ENCODE measurements at places on chromosomes 7 and 10.

DNA sequence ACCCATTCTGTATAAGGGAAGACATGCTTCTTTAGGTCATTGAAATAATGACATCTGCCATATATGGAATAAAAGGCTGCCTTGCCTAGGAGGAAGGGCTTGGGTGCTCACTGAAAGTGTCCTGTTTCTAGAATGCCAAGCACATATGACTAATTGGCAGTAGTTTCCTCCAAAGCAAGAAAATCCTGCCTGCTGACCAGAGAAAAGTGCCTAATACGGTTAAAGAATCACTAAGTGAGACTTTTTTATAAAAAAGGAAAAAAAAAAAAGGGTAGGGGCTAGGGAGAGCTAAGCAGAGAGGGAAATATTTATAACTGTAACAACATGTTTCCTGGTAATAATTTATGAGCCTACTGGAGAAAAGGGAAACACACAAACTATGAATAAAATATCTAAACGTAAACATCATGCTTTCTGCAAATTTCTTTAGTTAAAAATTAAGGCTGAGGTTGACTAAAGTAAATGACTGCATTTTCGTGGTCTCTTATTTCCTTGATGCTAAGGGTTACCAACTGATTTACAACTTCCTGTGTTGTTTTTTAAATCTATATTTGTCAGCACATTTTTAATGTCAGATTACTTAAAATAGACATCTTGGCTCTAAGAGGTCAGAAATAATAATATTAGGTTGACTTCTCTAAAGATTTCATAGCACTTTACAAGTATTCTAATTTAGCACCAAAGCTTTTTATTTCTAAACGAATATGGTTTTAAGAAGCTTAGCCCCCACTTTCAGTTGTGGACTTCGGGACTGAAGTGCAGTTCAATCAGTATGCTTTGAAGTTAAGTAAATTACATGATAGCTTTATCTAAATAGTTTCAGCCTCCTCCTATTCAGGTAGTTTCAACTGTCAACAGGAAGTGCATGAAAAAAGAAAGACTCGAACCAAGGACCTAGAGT is 89.6 kb downstream of the CABCOCO1 start:
- DNase-seq: no peak

DNA sequence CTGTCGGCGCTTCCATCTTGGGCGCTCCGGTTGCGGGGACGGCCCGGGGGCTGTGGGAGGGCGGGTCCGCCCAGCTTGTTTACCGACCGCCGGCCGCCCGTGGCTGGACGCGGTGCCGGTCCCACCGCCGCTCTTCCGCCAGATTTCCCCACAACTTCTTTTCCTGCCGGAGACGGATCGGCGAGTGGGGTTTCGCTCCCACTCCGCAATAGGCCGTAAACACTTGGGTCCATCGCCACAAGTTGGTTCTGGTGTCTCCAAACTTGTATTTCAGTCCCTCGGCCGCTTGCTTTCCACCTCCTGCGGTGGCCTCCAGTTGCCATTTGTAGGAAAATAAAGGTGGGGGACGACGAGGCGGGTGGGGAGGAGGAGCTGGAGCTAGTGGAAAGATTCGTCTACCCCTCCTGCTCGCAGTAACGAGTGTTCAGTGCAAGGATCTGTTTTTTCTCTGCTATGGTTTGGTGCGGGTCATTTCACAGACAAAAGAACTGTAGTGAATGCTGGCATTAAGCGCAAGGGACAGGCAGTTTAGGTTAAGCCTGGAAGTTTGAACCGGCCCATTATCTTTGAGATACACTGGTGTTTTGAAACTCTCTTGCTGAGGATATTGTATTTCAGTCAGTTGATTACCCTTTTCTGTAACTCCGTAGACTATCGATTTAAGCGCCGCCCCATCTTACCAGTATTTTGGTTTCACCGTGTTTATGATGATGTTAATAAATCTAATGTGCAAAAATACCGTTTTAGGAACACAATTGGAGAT is 24.3 kb upstream of the ZRANB1 start:
- DNase-seq: peak; percentile 82

GRCh38 chr7:28942168-28942567 is 16.0 kb downstream of the TRIL start:
- no peak for DNase-seq

DNA sequence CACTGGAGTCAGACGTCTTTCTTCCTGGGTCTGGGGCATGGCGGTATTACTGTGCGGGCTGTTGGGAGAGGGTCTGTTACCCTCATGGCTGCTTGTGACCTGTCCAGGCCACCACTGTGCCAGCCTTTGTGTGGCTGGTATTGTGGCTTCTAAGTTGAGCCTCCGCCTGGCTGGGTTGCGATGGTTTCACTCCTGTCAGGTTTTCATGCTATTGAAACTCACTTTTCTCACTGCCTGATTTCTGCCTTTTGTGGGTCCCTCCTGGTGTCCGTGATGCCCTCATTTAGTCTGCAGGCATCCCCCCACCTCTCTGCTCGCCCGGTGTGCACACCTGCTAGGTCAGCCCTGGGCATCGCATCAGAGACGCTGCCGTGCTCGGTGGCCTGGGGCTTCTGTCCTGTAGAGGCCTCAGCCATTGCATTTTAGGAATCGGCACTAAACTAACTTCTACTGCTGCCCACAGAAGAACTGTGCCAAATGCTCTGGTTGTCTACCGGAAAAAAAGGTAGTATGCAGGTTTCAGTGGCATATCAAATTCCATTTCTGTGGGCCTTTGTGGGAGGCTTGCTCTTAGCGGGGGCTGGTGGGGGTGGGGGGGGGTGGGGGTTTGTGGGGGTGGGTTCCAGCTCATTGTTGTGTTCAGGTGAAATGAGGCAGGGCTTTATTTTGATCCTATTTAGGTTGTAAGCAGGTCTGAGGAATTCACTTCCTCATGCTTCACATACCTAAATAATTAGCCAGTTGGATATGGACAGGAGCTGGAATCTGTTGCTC is 64.3 kb downstream of the MGMT start:
- DNase-seq: no peak

DNA sequence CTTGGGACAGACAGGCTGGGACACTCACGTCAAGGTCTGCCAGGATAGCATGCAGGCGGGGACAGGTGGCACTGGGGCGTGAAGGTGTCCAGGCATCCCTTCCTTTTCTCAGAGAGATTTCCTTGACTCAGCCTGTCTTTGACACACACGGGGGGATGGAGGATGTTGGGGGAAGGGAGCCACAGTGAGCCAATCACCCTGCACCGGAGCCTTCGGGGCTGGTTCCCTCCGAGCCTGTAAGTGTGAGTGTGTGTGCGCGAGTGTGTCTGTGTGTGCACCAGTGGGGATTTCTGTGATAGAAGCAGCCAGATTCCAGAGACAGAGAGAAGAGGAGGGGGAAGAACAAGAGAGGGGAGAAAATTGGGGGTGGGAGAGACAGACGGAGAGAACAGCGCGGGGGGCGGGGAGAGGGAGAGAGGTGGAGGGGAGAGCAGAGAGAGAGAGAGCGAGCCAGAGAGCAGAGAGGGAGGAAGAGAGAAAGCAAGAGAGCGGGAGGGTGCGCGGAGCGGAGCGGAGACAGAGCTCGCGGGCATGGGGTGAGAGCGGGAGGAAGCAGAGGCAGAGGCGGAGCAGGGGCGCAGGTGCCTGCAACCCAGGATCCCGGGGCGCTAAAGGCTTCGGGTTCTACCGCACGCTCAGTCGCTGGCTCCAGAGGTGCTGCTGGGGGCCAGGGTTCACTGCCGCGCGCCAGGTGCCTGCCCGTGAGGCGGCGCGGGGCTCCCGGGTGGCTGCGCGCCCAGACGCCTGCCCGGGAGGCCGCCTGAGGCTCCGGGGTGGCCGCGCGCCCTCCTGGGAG is 466 bp upstream of the GPR26 start:
- peak; percentile 64 for DNase-seq

DNA sequence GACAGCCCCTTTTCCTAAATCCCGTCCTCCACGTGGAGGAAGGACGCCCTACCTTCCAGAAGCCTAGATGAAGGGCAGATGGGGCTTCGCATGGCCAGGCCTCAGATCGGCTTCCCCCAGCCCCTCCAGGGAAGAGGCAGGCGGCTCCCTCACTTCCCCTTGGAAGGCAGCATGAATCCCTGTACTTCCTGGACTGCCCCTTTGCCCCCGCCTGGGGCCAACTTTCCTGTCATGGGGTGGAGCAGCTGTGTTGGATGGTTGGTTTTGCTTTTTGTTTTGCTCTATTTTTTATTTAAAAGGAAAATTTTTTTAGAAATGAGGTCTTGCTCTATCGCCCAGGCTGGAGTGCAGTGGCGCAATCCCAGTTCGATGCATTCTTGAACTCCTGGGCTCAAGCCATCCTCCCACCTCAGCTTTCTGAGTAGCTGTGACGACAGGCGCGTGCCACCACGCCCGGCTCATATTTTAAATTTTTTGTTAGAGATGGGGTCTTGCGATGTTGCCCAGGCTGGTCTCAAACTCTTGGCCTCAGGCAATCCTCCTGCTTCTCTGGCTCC is 27.2 kb downstream of the GTF2IRD1 start:
- DNase-seq: no peak

DNA sequence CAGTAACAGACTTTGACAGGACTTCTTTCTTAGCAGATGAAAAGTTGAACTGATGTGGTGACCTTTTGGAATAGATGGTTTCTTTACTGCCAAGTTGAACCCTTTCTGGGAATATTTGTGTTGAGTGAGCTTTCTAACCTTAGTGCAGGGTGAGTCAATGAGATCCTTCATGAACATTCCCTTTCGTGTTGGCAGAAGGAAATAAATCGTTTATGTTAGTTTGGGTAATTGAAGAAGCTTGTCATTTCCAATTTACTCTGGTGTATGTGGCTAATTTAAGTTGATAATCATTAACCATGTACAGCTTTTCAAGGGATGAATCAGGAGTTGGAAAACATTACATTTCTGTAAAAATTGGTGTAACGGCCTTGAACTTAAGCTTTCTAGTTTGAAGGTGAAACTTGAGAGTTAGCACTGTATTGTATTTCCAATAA is 43.4 kb downstream of the PTTG1IP2 start:
- DNase-seq: no peak

DNA sequence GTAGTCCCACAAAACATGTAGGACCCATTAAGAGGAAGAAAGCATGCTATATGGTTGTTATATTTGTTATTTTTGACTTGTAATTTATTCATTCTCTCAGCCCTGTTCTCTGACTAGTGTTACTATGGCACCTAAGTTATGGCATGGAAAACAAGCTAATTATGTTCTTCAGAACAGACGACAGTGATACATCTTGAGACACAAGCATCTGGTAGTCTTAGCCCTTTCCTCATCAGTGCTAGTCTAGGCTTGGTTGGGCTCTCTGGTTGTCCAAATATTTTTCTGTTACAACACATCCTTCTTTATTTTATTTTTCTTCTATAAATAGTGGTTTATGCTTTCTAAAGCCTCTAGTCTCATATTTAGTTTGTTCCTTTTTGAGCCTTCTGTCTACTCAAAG is 308.3 kb upstream of the KAT6B start:
- DNase-seq: no peak

All from posterior vena cava (tissue), 2 donors.